Occipital lobe (tissue), 3 donors: ENCODE measurements at places on chromosomes 5 and 9.

GRCh38 chr5:133509742-133510079 lies 102.6 kb downstream of the FSTL4 start:
- DNase-seq = no peak

DNA sequence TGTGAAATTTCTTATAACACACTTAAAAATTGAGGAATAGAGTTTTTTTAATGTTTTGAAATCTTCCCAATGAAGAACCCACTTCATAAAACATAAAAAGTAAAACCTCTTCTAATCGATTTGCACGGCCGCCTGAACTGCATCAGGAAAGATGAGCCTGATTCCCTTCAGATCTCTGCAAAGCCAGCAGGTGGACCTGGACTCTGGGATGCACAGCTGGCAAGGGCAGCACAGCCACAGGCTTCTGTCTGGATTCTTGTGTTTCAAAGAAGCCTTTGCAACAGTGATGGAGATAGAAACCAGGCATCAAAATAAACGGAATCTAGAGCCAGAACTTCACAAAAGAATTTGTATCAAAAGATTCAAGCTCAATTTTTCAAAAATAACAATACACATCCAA lies 36.0 kb upstream of the SPATA31C2 start:
- DNase-seq = no peak

DNA sequence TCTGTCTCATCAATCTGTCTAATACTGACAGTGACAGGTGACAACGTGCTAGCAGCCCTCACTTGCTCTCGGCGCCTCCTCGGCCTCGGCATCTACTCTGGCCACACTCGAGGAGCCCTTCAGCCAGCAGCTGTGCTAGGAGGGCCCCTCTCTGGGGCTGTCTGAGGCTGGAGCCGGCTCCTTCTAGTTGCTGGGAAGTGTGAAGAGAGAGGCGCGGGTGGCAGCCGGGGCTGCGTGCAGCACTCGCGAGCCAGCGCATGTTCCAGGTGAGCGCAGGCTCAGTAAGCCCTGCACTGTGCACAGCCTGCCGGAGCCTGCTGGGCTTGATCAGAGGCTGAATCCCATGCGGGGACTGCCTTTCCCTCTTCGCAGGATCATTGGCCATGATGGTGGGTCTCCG lies 330.7 kb downstream of the CDH10 start:
- no peak for DNase-seq

DNA sequence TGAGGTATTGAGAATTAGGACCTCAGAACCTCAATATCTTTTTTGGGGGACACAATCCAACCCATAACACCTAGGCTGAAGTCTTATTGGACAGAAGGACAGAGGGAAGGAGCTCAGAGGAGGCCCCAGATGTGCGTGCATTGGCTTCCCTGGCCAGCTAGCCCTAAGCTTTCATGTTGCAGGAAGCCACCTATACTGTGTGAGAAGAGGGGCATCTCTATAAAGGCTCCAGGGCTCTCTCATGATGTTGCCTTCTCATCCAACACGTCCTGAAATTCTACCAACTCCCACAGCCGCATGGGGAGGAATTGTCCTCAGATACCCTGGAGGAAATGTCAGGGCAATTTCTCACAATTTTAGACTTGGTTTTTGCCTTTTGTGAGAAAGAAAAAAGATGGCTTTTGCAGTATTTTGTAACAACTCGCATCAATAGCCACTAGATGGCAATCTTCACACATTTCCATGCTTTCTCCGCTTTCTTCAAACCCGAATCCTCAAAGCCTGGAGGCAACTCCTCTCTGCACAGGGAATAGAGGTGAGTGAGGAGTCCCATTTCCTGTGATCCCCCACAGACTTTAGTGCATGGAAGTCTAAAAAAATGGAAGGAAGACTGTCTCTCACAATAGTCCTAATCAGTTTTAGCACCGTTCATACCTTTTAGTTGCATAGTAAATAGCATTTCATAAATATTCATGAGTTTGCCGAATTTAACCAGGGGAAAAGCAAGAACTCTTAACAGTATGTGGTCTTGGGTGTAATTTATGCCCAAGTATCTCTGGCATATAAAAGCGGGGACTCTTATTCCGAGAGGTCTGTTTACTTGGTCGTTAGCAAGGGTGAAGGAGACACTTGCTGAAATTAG lies 7.4 kb upstream of the PPP3R2 start:
- peak; percentile 9 for DNase-seq

DNA sequence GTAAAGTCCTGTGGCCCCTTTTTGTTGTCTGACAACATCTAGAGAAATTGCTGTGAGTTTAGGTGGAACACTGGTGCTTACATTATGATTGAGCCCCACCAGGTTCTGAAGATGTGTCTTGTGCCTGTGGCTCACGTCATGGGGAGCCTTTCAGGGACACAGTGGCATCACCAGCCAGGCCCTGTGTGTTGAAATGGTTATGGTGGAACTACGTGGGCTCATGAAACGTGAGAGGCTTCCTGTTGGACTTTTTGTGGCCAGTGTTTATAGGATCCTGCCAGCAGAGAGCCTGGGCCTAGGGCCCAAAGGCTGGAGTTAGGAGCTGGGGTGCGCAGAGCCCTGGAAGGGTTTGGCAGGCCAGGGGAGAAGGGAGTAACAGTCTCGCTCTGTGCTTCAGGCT lies 46.8 kb downstream of the TENT4A start:
- no peak for DNase-seq

- DNase-seq = no peak
These were observed 296.6 kb downstream of the MED10 start for GRCh38 chr5:6081727-6082210.

GRCh38 chr9:101269591-101270283 lies 115.1 kb downstream of the BAAT start:
- no peak for DNase-seq

- DNase-seq = no peak
These were observed 844 bp upstream of the MCCC2 start for GRCh38 chr5:71586052-71586940.

- DNase-seq = no peak
These were observed 456.9 kb downstream of the TAF11L14 start for GRCh38 chr5:18091142-18091541.

GRCh38 chr5:135468541-135468940 lies 16.4 kb upstream of the TIFAB start:
- DNase-seq = no peak

- no peak for DNase-seq
These were observed 27.2 kb upstream of the NOTCH1 start for GRCh38 chr9:136572828-136573625.

DNA sequence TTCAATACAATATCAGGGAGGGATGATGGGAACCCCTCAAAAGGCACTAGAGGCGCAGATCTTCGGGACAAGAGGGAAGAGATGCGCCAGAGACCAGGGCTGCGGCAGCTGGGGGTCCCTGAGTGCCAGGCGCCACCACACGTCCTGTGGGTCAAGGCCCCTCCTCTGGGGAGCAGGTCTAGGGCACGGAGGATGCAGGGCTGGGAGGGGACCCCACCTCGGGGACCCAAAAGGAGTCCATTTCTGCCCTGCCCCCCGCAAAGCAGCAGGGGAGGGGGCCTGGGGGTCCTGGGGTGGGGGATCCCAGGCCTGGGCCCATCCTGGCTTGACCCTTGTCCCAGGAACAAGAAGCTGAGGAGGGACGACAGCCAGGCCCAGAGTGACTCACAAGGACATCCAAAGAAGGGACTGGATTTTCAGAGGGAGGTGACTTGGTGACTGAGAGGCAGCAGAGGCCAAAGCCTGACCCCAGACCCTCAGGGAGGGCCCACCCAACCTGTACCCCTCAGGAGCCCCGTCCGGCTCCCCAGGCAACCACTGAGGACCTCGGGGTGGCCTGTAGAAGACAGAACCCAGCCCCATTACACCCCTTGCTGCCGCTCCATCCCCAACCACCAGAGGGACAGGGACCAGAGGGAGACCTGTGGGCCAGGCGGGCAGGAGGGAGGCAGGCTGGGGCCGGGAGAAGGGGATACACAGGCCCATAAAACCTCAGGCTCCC lies 54.2 kb downstream of the LRSAM1 start:
- DNase-seq = no peak
